ENCODE measurements at places on chromosomes 2 and 18.

GRCh38 chr2:164178835-164179465, 442.3 kb downstream of the GRB14 start:
- DNase-seq, result no peak

- peak; percentile 67 for DNase-seq
Observed at GRCh38 chr2:43174368-43174916, 52.0 kb downstream of the ZFP36L2 start.

GRCh38 chr2:72083751-72084583, 63.7 kb downstream of the CYP26B1 start:
- no peak for DNase-seq

DNA sequence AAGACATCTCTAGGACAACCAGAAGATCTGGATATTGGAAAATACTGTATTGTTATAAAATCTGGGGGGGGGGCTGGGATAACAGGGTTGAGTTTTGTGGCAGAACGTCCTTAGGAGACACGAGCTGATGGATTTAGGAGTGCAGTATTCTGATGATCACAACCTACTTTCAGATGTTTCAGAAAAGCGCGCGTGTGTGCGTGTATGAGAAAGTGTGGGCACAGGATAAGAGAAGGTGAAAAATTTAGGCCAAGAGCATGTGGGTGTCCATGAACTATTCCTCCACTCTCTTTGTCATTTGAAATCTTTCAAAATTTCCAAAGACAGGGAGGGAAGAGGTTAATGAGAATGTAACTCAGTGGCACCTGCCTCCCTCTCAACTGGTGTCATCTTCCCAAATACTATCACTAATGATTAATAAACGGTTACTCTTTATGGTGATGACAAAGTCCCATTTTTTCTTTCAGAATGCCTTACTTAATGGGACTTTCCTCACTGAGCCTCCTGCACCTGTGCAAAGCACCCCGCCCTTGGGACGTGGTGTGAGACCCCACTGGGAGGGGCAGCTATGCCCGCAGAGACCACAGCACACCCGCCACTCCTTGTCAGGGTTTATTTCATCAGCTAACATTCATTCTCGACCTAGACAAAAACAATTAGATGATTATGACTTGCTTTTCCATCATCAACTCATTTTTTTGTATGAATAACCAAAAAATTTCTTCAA, 53.6 kb downstream of the HS6ST1 start:
- DNase-seq, result no peak

DNA sequence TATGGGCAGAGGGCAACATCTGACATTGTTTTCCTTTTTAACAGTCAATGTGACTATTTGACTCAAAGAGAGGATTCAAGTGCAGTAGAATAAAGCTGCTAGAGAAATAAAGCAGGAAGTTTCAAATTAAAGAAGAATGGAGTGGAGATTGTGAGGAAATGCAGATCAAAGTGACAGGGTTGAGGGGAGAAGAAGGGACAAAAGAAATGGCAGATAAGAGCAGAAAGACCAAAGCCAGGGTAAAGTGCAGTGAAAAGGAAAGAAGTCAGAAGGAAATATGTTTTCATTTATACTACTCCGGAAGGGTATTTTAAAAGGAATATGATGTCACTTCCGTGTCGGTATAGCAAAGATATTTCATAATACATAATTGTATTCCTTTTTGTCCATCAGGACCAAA, 297.5 kb upstream of the CRIM1 start:
- DNase-seq, result no peak

DNA sequence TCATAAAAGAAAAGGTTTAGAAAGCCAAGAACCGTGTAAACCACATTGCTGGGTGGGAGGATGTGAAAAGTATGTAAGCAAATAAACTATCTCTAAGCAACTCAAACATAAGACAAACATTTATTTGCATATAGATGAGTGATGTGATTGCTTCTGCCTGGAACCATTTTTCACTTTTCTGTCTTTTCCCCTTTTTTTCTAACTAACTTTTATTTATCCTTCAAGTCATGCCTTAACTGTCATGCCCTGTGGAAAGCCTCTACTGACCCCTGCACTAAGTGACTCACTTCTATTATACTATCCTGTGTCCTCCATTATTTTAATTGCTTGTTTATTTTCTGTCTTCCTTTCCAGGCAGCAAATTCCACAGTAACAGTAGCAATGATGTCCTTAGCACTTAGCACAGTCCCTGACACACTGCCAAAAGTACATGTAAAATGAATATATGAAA, 87.5 kb upstream of the CTAGE1 start:
- no peak for DNase-seq

DNA sequence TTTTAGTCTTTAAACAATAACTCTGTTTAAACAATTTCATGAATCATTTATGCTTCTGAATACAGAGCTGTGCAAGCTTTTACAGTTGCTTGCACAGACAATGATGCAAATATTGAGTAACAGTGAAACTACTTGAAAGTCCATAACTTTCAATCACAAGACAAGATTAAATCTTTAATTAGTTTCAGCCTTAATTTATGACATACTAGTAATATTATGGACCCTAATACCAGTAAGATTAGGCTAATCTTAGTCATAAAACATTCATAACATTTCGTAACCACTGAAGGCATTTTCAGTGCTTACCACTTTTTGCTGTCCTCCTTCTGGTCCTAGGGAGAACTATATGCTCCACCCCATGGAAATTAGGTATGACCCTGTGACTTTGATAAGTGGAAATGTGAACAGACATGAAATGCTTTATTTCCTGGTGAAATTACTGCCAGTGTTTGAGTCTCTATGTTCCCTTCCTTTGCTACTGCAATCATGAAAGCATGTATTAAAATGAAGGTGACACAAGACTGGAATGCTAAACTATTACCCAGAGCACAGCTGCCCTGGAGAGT, 1.8 kb upstream of the COBLL1 start:
- no peak for DNase-seq

GRCh38 chr2:18518116-18519111, 42.0 kb downstream of the RDH14 start:
- DNase-seq, result no peak

DNA sequence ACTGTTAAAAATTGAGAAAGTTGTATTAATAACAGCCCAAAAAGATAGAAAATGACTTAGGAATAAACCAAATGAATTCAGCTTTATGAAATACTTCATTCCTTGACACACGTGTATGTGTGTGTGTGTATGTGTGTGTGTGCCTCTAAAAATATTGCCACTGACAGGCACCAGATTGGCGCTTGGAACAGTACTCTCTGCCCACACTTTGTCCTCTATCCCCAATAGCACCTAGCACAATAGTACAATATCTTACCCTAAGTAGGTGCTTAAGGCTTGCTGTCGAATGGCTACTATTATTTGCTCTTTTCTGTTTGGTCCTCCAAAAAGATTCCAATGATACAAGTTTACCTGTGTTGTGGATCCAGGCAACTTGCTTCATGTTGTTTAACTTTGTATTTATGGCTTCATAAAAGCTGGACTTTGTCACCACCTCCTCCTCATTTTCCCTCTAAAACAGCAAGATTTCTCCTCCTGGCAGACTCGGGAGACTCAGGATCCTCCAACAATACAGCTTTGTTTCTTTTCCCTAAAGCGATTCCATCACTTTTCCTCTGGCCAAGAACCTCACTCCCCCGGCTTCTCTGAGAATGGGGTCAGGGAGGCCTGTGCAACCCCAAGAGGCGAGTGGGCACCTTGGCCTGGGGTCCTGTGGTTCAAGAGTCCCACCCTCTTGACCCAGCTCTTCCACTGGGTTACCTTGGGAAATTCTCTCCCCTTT, 43.3 kb upstream of the LCLAT1 start:
- DNase-seq, result no peak

DNA sequence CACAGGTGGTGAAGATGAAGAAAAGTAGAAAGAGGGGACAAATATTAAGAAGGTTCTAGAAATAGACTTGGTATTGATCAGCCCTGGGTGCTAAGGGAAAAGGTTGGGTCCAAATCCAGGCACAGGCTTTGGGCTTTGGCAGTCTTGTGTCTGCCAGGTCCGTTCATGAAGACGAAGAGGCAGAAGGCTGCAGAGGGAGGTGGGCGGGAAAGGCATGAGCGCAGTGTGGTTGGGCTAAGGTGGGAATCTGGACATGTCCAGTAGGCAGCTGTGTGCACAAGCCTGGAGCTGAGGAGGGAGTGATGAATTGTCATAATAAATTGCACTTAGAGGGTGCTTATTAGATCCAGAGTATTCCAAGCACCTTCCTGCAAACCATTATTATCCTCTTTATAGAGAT, 105.7 kb upstream of the TEX51 start:
- no peak for DNase-seq

DNA sequence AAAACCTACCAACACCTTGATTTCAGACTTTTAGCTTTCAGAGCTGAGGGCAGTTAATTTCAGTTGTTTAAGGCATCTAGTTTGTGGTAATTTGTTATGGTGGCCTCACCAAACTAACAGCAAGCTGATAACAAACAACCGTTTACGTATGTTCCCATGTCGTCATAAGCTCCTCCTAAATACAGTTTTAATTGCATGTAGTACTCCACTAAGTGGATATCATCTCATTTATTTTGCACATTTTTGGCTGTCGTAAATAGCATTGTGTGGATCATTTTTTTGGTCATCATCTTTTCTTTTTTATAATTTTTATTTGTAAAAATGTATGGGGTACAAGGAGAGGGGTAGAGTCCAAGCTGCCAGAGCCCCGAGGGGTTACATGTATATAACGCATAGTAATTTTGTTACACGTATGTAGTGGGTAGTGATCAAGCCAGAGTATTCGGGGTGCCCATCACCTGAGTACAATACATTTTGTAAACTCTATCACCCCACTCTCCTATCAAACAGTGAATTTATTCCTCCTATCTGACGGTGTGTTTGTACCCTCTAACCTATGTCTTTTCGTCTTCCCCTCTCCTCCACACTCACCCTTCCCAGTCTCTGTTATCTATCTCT, 89.2 kb upstream of the MYCN start:
- DNase-seq, result no peak

- DNase-seq, result no peak
Observed at GRCh38 chr18:73739098-73739497, 408.5 kb downstream of the FBXO15 start.

DNA sequence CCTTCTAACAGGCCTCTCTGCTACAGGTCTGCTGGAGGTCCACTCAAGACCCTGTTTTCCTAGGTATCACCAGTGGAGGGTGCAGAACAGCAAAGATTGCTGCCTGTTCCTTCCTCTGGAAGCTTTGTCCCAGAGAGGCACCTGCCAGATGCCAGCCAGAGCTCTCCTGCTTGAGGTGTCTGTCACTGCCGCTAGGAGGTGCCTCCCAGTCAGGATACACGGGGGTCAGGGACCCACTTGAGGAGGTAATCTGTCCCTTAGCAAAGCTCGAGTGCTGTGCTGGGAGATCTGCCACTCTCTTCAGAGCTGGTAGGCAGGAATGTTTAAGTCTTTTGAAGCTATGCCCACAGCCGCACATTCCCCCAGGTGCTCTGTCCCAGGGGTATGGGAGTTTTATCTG, 140.6 kb downstream of the BAZ2B start:
- no peak for DNase-seq

DNA sequence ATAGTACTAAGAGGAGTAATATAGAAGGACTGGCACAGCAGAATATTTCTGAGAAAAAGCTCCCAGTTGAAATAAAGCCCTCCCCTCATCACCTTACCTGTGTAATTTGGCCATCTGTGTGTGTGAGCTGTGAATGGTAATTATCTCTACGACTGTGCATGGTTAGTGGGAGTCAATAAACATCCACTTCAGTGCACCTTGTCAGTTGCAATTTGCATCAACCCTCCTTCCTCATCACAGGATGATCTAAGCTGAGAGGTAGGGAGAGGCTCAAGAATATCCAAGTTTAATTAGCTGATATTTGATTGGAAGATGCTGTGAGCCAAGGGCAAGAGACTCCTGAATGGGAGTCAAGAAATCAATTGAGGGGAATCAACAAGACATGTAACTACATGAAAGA, 694.9 kb upstream of the KLHL29 start:
- DNase-seq, result no peak

GRCh38 chr2:217356781-217357180, 496.9 kb upstream of the TNP1 start:
- DNase-seq, result no peak

- no peak for DNase-seq
Observed at GRCh38 chr2:233469261-233470010, 97.1 kb downstream of the USP40 start.

DNA sequence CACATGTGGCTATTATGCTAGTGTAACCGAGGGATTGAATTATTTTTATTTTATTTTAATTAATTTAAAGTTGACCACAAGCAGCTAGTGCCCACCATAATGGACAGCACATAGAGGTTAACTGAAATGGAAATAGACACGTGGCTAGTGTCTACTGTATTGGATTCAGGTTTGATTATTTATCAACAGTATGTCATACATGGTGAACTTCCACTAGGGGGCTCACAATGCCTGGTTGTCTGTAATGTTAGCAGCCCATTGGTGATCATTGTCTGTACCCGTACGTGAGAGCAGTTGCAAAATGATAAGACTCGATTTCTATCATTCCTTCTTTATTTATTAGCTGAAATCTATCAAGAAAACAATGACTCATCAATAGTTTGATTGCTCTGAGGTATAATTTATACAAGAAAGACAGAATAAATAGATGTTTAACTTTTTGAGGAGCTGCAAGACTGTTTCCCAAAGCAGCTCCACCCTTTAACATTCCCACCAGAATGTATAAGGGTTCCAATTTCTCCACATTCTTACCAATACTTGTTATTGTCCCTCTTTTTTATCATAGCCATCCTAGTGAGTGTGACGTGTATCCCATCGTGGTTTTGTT, 76.5 kb downstream of the CYBRD1 start:
- peak; percentile 3 for DNase-seq

- DNase-seq, result no peak
Observed at GRCh38 chr2:188414411-188414810, 122.7 kb downstream of the GULP1 start.

DNA sequence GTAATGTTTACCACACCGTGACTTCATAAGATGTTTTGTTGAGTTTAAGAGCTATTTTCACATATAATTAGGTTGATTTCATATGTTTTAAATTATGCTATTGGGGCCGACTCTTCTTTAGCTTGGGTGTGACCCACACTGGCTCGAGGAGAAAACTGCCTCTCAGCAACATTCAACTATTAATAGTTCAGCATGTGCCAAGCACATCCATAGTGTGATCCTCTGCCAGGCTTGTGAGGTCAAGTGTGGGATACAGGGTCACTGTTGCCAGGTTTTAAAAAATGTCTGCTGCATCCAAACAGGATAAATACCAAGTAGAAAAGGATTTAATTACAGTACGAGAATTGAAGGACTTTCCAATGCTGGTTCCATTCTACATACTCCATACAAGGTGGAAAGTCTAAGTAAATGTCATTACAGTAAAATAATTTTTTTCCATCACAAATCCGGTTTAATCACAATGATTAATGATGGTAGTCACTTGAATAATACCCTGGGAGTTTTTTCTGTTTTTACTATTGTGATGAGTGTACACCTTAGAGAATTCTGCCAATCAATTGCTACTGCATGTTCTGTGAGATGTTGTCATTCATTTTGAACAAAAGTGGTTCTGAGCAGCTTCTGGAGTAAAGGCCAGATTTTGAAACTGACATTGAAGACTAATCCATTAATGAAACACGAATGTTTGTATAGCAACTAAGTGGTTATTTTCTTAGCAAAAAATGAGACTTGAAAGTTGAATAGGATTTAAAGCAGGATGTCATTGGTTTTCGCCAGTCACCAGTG, 84.5 kb downstream of the ABI2 start:
- DNase-seq, result no peak

All from activated CD4-positive, CD25-positive, alpha-beta regulatory T cell (primary cell).